ENCODE measurements at places on chromosomes 3 and 15.

- no peak for DNase-seq
These were observed 11.7 kb downstream of the ARL13B start for GRCh38 chr3:93991631-93992030.

DNA sequence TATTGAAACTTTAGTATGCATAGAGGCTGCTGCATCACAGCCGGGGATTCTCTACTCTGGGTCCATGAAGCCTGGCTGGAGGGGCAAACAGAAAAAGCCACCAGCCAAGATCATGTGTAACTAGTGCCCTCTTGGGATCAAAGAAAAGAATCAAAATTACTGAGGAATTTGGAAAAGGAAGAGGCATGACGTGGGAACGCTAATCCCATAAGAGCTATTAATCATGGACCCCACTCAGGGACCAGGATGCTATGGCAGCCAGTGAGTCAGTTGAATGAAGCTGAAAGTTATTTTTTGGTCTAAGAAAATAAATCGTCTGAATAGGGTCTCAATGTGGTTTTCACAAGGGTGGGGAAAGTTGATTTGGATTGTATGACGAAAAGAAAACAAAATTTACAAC lies 1165.1 kb downstream of the ROBO2 start:
- DNase-seq: no peak

GRCh38 chr3:194727435-194728128 lies 41.9 kb downstream of the FAM43A start:
- DNase-seq: no peak

GRCh38 chr3:89395996-89396395 lies 288.6 kb downstream of the EPHA3 start:
- no peak for DNase-seq

DNA sequence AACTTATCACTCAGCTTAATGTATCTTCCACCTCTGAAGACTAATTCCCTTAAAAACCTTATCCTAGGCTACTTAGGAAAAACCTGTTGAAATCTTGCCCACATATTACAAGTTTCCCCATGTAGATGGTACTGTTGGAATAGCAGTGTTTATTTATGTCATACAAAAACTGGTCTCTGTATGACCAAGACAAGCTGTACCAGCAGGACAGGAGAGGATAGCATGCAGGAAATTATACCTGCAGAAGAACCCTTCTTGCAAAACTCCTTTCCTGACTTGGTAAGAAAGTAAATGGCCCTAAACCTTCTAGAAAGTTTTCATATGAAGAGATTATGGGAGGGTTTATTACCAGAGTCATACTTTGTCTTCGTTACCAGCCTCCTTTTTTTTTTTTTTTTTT lies 25.3 kb upstream of the RNF111 start:
- no peak for DNase-seq

DNA sequence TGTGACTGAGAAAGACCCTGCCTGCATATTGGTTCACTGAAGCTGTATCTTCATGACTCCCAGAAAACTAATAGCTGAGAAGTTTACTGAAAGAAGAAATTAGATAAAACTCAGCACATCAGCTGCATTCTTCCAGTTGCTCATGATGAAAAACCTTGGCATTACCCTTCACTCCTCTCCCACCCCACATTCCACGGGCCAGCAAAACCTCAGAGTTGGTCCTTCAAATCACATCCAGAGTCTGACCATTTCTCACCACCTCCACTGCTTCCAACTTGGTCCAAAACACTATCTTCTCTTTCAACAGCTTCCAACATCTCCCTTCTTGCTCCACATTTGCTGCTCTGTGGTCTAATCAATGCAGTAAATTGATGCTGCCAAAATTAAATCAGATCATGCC lies 97.1 kb downstream of the CD47 start:
- no peak for DNase-seq

GRCh38 chr3:123686251-123686650 lies 101.4 kb upstream of the HACD2 start:
- DNase-seq: no peak

GRCh38 chr15:58676766-58677165 lies 72.7 kb downstream of the ADAM10 start:
- DNase-seq: no peak

- DNase-seq: no peak
These were observed 36.1 kb downstream of the CFAP44 start for GRCh38 chr3:113405180-113405579.

DNA sequence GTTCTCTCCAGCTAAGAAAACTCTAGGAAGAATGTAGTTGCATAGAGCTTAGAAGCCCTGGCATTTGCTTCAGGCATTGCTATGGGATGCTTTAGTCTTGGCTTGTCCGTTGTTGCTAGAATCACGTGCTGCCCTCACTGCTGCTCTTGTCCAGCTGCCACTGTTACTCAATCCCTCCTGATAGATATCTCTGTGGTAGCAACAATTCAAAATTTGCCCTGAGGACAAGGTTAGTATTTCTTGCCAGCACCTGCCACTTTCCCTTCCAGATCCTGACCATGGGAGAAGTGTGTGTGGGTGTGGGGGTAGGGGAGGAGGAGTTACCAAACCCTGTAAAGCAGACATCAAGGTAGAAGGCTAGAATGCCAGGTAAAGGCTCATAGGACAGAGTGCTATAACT lies 113.8 kb downstream of the PPM1L start:
- no peak for DNase-seq

DNA sequence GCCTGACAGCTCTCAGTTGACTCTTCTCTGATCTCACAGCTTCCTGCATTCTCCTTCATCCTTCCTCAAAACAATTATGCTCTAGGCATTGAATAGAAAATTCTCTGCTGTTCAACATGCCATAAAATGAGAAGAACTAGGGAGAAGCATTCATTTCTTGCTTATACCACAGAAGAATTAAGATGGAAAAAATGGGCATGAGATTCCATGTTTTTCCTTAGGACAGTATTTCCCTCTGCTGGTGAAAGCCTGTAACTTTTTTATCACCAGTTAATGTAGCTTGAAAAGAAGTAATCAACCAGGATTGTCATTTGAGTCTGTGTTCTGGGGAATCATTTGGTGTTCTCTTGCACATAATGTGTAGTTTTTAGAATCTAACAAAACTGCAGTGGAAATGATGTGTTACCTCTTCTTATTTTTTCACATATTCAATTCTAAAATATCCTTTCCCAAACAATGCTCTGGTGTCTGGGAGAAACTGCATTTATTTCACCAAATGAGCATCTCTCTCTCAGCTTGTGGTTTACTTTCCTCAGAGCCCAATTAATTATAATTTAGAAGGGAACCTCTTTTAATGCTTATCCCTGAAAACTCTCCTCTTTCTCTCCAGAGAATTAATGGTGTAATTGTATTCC lies 92.8 kb upstream of the DCBLD2 start:
- DNase-seq: no peak
